ENCODE measurements at places on chromosomes 3 and 15. TPM values are rescaled to one million over a fixed set of nuclear protein-coding genes. Genes with fewer than 3 reads are reported as not detected.

Gene CADM2
- not detected for total RNA-seq

Gene GPR149
- not detected for total RNA-seq

Gene DVL3
- total RNA-seq: 60.7 TPM

Gene SH2D7
- total RNA-seq: not detected

- DNase-seq: no peak
These were observed 15.0 kb downstream of the PRR23E start for GRCh38 chr3:127207727-127208482.

DNA sequence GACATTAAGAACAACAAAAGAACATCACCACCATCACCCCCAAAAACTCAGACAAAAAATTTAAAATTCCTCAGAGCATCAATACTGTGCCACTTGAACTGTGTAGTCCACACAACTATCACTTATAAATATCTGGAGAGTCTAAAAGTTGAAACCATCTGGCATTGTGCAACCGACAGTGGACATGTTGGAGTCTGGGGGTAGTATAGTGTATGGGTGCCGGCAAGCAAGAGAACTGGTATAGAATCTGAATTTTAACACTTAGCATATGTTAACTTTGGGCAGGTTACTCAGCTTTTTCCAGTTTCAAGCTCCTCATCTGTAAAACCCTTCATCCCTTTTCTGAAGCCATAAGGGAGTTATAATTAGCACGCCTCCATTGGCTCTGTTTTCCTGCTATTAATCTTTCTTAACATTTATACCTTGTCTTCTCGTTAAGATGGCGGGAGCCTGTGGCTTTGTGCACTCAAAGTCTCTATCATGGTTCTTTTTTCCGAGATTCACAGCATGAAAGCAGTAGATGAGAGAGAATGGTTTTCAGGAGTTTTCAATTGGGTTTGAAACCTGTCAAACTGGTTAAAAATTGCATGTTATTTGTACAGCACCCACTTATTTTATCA, 255.7 kb upstream of the TBL1XR1 start:
- DNase-seq: no peak

- no peak for DNase-seq
These were observed 939 bp downstream of the PPIB start for GRCh38 chr15:64161688-64162477.

GRCh38 chr3:13462822-13463221, 17.3 kb upstream of the HDAC11 start:
- DNase-seq: no peak

- no peak for DNase-seq
These were observed 42.7 kb upstream of the B3GNT5 start for GRCh38 chr3:183210341-183210740.

DNA sequence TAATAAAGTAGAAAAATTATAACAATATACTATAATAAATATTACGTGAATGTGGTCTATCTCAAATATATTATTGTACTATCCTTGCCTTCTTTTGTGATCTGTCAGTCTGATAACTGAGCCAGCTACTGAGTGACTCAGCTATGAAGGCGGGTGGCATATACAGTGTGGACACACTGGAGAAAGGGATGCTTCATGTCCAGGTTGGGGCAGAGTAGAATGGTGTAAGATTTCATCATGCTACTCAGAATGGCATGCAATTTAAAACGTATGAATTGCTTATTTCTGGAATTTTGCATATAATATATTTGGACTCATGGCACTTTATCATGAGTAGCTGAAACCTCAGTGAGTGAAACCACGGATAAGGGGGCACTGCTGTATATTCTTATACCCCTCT, 172.9 kb upstream of the TBC1D5 start:
- no peak for DNase-seq

- DNase-seq: no peak
These were observed 67.0 kb downstream of the IMPG2 start for GRCh38 chr3:101253396-101253795.

DNA sequence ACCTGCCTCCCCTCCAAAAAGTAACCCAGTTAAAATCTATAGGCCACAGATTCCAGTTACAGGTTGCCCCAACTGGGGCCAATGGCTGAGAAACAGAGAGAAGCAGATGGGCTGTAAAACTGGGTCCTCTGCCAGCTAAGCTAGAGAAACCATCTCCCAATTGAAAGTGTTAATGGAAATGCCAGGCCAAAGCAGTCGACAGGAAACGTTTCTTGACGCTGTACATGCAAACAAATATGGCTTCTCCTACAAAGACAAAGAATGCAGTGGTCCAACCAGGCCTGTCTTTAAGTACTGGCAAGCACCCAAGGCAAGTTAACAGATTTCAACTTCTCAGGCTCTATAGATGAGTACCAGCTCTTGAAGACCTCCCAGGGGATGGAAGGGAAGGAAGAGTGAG, 71.3 kb downstream of the MAGI1 start:
- DNase-seq: no peak

Gene MYL3
- total RNA-seq: not detected

Gene EAF2
- 4.4 TPM for total RNA-seq

DNA sequence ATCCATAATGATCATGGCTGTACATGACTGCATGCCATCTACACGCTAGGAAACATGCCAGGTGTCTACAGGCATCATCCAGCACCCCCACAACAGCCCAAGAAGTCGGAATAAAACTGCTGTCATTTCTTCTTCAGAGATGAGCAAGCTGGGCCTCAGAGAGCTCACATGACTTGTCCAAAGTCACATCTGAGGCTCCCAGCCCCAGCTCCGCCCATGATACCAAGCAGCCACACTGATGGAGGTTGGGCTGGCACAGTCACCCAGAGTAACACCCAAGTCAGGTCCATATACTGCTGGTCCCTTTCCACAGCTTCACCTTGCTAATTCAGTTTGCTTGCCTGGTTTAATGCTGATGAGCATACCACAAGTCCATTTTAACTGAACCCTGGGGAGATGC, 116.6 kb downstream of the SEC22A start:
- DNase-seq: no peak

GRCh38 chr3:102194760-102195159, 240.1 kb upstream of the ZPLD1 start:
- no peak for DNase-seq

Gene GOLGA6B
- total RNA-seq: 0.10 TPM

Gene IP6K2
- 89.5 TPM for total RNA-seq

Gene SLC22A13
- total RNA-seq: 0.47 TPM

- no peak for DNase-seq
These were observed 352 bp upstream of the TMF1 start for GRCh38 chr3:69052472-69052898.

Gene KIF15
- 20.9 TPM for total RNA-seq

Gene SNX4
- 21.1 TPM for total RNA-seq

DNA sequence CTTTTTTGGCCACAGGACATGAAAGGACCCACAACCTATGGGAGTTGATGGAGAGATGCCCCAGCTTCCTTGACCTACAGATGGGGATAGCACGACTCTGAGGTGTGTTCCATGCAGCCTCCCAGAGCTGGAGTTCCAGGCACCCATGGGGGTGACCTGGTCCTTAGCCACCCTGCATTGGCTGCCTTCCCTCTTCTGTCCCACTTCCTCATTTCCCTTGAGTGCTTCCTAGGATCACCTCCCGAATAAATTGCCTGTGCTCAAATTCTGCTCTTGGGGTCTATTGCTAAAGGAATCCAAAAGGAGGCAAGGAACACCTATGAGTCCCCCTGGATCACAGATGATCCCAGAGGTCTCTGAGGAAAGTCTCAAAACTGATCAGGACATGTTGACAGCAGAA, 24.7 kb upstream of the VIPR1 start:
- DNase-seq: no peak

Gene ALS2CL
- 16.4 TPM for total RNA-seq

Gene GNAT1
- total RNA-seq: not detected

- DNase-seq: no peak
These were observed 53.8 kb downstream of the CMSS1 start for GRCh38 chr3:99871231-99872045.

Gene ACAN
- not detected for total RNA-seq

Gene CD200R1
- not detected for total RNA-seq

Gene LINGO1
- 15.6 TPM for total RNA-seq

GRCh38 chr15:78257681-78258080, 6.7 kb upstream of the DNAJA4 start:
- DNase-seq: no peak

Gene UROC1
- total RNA-seq: not detected

DNA sequence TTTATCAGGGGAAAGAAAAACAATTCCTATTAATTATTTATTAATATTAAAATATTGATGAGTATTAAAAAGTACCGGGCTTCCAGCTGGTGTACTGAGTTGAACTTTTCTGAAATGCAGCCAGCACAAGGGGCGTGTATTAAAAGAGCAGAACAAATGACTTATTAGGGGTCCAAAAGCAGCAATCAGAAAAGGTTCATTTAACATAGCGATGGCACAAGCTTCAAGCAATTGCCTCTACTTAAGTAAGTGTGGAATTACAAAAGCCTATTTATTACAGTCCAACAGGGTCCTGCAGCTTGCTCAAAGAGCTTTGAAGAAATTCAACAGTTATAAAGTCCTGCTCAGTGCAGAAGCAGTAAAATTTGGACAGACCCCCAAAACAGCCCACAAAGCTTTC, 285.6 kb downstream of the EPHA3 start:
- DNase-seq: no peak

- no peak for DNase-seq
These were observed 312.4 kb downstream of the RSL24D1 start for GRCh38 chr15:54884312-54884711.

DNA sequence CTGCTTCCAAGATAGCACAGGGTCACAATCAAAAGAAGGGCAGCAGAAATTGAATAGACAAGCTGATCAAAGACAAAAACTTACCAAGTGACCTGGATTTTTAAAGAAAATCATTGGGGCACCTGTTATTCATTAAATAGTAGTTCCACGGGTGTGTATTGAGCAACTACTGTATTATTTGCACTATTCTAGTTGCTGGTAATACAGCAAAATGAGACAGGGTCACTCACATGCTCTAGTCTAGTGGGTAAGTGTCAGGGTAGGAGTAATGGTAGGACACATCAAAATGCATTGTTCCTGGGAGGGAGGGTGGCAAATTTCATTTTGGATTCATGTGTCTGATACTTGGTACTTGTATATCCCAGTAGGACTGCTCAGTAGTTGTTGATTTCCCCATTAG, 127.9 kb downstream of the SQOR start:
- DNase-seq: no peak

GRCh38 chr3:52054661-52055511, 1.5 kb downstream of the DUSP7 start:
- no peak for DNase-seq

DNA sequence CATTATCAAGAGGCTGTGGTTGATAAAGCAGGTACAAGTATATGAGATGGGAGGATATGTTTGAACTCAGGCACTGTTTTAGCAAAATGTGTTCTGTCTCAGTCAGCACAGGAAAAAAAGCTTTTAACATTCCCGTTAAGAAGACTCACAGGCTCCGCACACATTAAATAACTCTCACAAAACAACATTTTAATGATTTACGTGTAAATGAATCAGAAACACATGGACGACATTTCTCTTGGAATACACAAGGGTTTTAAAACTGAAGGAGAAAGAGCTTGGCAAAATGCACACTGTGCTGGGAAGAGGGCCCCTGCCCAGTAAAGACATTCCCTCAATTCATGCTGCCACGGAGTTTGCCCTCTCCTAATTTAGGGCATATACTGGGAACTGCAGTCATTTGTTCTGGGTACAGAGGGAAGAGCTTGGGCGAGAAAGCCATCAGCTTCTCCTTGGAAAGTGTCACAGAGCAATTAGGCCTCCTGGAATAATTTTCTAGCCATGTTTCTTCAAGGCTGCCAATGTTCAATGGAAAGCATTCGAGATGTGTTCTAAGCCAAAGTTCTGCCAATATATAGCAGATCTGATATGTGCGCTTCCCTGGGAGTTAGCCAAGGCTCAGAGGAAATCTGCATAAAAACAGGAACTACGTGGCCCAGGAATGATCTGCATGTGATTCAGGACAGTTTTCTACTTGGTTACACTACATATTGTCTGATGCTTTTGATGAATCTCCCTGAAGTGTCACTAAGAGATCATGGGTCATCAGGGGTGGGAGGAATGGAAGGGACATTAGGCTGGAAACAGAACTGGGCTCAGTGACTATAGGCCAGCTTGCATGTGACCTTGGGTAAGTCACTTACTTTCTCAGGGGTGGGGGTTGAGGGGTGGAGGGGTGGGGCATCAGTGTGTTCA, 2.2 kb upstream of the MASP1 start:
- no peak for DNase-seq

Gene ERICH6
- not detected for total RNA-seq

All from HCT116 (cell line).